ENCODE measurements at places on chromosomes 11 and 22. TPM values are rescaled to one million over a fixed set of nuclear protein-coding genes. Genes with fewer than 3 reads are reported as not detected.

Gene FREY1
- total RNA-seq = not detected

GRCh38 chr11:117902001-117902845, 25.8 kb upstream of the FXYD6 start:
- DNase-seq = no peak

GRCh38 chr11:342328-342727, 21.7 kb upstream of the IFITM3 start:
- DNase-seq = no peak

Gene CD3D
- not detected for total RNA-seq

Gene APOL5
- total RNA-seq = not detected

DNA sequence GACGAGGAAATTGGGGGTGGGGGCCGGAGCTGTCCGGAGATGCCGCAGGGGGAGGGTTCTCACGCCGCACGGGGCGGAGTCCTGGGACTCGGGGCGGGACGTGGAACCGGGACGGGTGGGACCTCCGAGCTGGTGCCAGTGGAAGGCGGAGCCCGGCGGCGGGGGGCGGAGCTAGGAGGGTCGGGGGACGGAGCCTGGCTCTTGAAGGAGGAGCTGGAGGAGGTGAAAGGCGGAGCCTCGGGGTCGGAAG, 271 bp downstream of the FKBP2 start:
- no peak for DNase-seq

Gene PATE4
- not detected for total RNA-seq

GRCh38 chr11:130826572-130826971, 89.7 kb downstream of the SNX19 start:
- DNase-seq = no peak

DNA sequence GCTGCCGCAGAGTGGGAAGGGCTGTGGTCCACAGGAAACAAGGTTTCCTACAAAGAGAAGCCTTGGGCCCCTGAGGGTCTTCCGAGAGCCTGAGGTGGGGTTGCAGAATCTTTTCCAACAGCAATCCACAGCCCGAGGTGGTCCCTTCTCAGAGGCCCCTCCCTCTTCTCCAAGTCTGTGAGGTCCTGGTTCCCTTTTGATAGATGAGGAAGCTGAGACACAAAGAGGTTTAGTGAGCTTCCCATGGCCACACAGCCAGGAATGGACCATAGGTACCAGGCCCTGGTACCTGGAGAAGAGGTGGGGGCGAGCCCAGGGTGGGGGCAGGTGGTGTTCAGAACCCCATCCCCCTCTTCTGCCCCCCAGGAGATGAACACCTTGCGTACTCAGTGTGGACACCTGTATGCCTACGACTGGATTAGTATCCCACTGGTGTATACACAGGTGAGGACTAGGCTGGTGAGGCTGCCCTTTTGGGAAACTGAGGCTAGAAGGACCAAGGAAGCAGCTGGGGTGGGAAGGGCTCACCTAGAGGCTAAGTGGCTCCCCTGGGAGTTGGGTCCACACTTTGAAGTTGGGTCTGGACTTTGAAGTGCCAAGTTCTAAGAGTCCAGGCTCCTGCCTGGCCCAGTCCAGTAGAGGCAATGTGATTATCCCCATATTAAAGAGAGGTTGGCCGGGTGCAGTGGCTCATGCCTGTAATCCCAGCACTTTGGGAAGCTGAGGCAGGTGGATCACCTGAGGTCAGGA, 7.0 kb downstream of the BEST1 start:
- DNase-seq = no peak

DNA sequence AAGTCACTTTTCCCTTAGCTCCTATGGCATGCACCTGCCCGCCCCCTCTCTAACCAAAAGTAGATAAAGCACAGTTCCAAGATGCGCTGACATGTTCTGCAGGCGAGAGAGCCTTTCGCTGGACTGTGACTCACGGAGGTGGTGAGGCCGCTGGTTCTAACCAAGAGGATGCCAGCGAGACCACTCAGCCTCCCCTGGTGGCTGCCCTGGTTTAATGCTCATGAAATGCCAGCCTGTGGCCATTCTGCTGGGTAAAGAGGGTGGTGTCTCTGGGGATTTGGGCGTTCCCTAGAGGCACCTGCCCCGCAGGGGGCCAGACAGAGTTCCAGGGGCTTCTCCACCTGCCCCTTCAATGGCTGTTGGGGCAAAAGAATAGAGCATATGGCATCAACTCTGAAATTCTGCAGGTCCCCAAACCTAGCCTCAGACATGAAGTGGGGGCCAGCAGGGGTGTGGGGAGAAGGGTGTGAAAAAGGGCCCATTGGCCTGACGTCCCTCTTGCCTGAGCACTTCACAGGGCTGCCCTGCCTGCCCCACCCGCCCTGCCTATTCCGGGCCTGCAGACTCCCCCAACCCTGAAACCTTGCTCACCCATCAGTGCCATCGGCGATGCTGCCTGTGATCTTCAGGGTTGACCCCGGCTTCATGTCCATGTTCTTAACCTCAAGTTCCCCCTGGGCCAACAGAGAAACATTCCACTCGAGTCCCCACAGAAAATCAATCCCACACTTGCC, 8.5 kb downstream of the LGALS2 start:
- no peak for DNase-seq

Gene TEX12
- not detected for total RNA-seq

Gene TSGA10IP
- not detected for total RNA-seq

DNA sequence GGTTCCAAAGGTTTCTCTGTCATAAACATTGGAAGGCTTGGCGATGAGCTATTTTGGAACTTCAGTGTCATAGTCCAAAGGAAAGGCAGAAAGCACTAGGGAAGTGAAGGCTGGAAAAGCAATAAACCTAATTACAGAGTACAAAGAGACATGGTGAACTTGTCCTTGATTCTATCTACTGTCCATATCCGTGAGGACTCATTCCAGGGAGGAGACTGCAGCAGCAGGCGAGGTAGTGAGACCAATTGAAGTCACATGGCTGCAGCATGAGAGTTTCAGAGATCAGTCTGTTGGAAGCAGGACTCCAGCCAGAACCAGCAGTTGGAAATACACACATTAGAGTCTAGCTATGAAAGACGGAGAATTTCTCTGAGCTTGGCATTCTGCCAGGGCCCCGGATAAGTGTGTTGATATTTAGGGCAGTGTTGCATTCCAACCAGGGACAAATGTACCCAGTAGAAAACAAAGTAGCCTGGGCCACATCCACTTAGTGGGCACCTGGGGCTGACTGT, 54.1 kb upstream of the ARHGAP42 start:
- no peak for DNase-seq

Gene OR51E2
- total RNA-seq = not detected

Gene CECR2
- total RNA-seq = 7.4 TPM

DNA sequence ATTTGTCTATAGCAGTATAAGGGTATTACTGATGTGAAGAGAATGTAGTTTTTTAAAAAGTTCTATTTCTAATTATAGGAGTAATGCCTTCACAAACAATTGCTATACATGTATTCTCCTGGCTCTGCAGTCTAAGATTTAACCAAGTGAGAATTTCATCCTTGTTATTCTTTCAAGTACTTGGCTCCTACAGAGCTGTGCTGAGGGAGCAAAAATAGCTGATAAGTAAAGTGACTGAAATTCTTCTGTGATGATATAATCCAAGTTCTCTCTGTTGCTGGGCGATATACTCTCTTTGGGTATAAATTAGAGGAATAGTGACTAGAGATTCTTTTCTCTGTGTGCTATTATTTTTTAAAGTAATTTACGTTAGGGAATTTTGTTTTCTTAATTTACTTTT, 68.0 kb downstream of the PGR start:
- no peak for DNase-seq

DNA sequence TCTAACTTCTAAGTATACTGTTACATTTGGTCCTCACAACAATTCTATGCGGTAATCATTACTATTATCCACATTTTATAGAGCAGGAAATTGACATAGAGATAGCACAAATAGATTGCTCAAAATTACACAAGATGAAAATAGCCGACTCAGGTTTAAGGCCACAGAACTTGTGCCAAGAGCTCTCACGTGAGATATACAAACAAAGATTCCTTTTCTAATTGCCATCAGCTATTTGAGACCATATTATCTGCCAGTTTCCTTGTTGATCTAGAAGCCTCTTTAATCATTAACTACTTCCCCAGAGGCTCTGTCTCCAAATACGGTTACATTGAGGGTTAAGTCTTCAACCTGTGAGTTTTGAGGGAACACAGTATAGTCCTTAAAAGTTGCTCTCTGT, 61.0 kb upstream of the GLYATL1B start:
- DNase-seq = no peak

GRCh38 chr11:127789927-127790326, 789.4 kb upstream of the KIRREL3 start:
- DNase-seq = no peak

- no peak for DNase-seq
These were observed 45.3 kb downstream of the RTL6 start for GRCh38 chr22:44452531-44453420.

Gene FGF4
- total RNA-seq = not detected

Gene LRRN4CL
- not detected for total RNA-seq

DNA sequence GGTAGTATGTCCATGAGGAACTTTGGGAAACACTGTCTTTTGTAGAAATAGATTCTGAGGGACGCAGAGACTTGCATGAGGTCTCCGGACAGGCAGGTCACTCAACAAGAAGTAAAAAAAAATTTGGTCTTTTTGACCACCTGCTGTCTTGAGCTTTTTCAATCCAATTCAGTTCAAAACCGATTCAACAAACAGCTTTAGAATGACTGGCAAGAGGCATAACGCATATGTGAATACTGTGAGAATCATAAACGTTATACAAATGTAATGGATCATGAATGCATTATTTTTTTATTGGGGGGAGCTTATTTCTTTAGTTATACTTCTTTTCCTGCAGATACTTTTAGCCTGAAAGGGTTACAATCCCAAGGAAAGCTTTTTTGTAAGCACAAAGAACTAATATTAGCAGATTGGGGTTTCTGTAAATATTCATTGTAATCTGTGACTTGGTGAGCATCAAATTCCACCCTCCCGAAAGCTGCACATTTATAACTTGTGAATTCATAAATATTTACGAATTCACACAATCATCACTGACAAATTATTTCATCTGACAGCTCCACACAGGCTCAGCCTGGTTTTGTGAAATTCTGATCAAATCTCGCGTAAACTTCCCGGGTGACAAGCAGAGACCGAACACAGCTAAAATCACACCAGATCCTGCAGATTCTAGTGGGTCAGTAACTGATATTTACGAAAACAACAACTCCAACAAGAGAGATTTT, 507.7 kb downstream of the MN1 start:
- no peak for DNase-seq

- DNase-seq = no peak
These were observed 84.3 kb downstream of the ARL14EP start for GRCh38 chr11:30406978-30407762.

GRCh38 chr11:9020916-9021315, 17.1 kb upstream of the NRIP3 start:
- no peak for DNase-seq

DNA sequence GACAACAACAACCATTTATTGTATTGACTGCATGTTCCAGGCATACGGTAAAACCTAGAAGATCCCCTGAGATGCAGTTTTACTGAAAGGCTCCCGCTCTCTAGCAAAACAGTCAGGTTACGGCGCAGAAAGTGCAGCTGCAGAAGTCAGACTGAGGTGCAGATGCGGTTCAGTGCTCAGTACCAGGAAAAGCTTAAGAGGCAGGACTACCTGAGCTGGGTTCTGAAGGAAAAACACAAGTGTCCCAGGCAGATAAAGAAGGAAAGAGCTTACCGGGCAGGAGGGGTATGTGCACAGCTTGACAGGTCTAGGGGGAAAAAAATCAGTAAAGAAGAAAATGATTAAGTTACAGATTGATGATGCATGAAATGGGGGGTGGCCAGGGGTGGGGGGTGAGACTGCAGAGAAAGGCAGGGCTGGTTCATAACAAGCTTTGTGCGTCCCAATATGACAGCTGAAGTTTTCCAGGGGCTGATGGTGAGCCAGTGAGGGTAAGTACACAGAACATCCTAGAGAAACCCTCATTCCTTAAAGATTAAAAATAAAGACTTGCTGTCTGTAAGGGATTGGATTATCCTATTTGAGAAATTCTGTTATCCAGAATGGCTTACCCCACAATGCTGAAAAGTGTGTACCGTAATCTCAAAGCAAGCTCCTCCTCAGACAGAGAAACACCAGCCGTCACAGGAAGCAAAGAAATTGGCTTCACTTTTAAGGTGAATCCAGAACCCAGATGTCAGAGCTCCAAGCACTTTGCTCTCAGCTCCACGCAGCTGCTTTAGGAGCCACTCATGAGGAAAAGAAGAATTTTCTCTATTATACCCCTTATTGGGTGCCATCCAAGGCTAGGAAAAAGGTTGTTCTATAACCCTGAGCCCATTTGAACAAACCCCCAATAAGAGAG, 11.9 kb downstream of the LARGE1 start:
- DNase-seq = no peak

- DNase-seq = peak; percentile 21
These were observed 769.8 kb downstream of the METTL15 start for GRCh38 chr11:28878025-28878424.

- no peak for DNase-seq
These were observed 3.3 kb downstream of the LMO1 start for GRCh38 chr11:8260202-8260966.

DNA sequence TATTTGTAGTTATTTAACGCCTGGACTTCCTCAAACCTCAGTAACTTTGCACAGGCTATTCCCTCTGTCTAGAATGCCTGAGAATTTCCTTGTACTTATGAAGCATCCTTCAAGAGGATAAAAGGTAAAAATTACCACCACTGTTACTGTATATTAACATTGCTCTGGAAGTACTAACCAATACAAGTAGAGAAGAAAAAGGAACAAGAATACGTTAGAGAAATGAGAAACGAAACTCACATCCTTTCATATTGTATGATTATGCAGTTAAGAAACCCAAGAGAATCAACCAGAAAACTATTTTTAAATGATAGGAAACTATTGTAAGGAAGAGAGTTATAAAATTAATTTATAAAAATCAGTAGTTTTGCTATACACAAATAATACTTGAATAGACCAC, 48.2 kb upstream of the OR5P2 start:
- no peak for DNase-seq

GRCh38 chr22:46006379-46007002, 29.5 kb upstream of the WNT7B start:
- peak; percentile 52 for DNase-seq

DNA sequence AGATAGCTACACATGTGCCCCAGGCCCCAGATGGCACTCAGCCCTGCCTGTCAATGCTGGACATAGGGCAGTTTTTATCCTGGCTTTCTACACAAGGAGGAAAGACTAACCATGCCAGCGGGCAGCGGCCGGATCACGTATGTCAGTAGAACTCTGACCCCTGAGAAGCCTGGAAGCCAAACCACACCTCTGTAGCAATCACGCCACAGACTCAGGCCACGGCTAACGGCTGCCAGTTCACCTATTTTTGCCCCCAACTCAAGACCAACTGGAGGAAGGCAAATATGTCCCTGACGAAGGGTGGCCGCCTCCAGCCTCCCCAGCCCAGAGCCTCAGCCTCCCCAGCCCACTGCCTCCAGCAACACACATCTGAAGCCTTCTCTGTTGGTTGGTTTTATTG, 7.2 kb upstream of the CD81 start:
- no peak for DNase-seq

Gene NAALADL1
- 21.7 TPM for total RNA-seq

All from kidney epithelial cell (primary cell).